Lower leg skin (tissue), 4 donors: ENCODE measurements at places on chromosomes 1 and 21. TPM values are rescaled to one million over a fixed set of nuclear protein-coding genes. Genes with fewer than 3 reads are reported as not detected.

DNA sequence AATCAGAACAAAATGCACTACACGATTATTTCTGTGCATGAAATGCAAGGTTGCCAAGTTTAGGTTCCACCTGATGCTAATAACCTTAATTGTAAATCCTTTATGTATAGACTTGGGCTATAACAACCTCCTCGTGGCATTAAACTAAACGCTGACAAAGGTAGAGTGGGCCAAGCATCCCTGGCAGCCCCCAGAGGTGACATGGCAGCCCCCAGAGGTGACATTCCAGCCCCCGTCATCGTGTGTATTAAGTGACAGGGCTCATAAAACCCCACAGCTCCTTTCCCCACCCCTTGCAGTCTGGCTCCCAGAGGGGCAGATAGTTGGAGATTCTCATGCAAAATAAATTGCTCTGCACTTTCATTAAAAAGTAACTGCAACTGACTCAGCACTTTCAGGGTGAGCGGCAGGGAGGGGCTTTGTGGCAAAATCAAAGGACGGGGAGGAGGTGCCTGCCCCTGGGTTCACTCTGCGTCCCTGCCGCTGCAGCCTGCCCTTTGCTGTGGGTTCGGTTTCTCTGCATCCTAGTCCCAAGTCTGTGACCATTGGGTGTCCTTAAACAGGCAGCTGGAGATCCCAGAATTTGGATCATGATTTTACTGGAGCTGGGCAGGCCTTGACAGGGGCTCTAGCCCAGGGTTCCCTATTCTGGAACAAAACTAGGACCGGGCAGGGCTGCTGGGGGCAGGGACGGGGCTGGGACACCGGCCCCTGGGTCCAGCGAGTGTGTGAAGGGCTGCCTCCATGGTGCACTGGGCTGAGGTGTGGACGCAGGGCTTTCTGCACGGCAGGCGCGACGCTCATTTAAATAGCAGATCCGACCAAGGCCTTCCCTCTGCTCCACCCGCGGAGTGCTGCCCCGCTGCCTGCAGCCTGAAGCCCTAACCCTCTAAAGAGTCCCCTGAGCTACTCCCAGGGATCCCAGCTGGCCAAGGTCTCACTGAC lies 234.9 kb upstream of the VAMP3 start:
- DNase-seq, result no peak

DNA sequence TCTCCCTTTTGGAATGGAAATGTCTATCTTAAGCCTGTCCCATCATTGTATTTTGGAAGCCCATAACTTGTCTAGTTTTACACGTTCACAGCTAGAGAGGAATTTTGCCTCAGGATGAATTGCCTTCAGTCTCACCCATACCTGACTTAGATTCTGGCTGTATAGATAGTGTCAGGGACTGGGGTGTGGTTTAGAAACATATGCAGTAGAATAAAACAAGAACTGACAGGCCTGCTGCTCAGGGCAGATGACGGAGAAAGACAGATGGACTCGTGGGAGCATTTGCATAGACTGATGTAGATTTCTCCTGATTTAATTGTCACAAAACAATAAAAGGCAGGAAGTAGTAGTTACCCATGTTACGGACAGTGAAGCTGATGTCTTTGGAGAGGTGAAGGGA lies 166.7 kb downstream of the UCK2 start:
- DNase-seq, result no peak

DNA sequence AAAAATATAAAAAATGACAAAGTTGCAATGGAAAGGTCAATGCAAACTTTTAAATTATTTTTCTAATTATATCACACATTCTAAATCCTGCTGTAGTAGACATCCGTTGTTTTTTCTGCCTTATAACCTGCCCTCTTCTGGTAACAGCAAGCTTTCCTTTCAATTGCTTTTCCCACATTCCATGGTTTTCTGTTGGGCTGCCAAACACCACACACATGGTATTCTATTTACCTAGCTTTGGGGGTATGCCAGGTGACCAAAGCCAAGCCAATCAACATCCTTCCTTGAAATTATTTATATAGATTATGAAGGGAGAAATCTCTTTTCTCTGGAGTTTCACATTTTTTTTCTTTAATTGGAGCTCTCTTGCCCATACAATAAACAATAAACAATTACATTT lies 3.4 kb upstream of the LAMC1 start:
- DNase-seq, result no peak

- no peak for DNase-seq
Measured at GRCh38 chr1:50091068-50091467, 17.7 kb upstream of the ELAVL4 start.

HAO2 gene
- total RNA-seq, result 0.30 TPM

AUNIP gene
- total RNA-seq, result not detected

KIF26B gene
- 5.7 TPM for total RNA-seq

FMO4 gene
- 2.5 TPM for total RNA-seq

ARTN gene
- 0.63 TPM for total RNA-seq
